ENCODE measurements at places on chromosomes 7 and 10.

- DNase-seq, result no peak
These were observed 96.9 kb upstream of the RHEB start for GRCh38 chr7:151616443-151617213.

DNA sequence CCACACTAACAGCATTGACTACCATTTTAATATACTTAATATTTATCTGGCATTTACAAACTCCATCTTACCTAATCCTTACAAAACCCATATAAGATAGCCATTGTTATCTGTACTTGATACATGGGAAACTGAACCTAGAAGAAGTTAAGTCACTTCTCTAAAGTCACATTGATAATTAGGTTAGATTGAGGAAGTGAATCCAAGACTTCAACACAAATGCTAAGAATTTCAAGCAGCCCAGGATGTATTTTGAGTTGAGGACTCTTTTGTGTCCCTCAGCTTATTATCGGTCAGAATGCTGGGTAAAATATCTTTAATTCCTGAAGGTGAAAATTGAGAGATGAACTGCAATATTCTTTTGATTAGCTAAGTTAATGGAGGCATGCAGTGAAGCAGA lies 465.5 kb downstream of the PHTF2 start:
- DNase-seq, result no peak

- peak; percentile 14 for DNase-seq
These were observed 54.2 kb downstream of the MET start for GRCh38 chr7:116726149-116726548.

DNA sequence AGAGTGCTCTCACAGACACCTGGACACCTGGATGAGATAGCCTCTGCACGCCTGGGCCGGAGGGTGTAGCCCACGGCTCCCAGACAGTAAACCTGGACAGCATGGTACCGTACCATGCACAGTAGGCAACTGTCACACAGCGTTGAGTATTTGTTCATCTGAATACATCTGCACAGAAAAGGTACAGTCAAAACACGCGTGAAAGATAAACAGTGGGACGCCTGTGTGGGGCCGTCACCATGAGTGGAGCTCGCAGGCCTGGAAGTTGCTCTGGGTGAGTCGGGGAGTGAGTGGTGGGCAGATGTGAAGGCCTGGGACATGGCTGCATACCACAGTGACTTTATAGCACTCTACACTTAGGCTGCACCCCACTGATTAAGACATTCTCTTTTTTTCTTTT lies 280.0 kb upstream of the SHH start:
- DNase-seq, result no peak

DNA sequence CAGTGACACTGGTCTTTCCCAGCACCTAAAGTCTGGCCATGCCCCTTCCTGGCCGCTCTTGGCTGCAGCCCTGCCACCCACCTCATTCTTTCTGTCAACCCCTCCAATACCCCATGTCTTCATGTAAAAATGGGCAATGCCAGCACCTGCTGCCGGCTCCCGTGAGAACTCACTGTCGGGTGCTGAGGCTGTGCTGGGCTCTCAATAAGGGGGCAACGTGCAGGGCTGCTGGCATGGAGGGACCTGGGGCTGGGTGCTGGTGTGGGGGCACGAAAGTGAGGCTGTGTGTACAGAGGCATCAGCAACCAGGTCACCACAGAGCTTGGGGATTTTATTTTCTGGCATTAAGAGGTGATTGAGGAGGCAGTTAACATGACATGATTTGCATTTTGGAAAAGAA lies 65.3 kb downstream of the ALOX5 start:
- DNase-seq, result no peak

DNA sequence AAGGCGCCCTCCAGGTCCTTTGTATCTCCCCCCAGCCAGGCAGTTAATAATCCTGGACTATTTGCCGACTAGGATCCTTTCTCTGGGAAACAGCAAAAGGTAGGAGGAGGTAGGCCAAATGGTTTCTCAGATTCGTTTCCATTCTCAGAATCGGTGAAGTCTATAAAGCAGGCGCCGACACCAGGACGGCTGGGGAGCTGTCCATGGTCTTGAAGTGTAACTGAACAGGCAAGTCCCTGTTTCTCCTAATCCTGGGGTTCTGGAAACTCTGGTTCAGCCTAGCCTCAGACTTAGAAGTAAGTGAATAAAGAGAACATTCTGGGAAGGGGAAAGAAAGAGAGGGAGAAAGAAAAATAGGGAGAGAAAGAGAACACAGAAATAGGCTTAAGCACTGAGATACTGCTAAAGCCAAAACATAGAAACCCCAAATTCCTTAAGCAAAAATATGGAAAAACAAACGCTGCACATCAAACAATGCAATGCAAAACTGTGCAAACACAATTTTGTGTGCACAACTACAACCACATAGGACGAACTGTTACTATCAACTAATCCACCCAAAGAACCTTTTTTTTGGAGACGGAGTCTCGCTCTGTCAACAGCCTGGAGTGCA lies 11.1 kb upstream of the INA start:
- DNase-seq, result no peak

GRCh38 chr7:146960773-146961391 lies 844.3 kb downstream of the CNTNAP2 start:
- no peak for DNase-seq

DNA sequence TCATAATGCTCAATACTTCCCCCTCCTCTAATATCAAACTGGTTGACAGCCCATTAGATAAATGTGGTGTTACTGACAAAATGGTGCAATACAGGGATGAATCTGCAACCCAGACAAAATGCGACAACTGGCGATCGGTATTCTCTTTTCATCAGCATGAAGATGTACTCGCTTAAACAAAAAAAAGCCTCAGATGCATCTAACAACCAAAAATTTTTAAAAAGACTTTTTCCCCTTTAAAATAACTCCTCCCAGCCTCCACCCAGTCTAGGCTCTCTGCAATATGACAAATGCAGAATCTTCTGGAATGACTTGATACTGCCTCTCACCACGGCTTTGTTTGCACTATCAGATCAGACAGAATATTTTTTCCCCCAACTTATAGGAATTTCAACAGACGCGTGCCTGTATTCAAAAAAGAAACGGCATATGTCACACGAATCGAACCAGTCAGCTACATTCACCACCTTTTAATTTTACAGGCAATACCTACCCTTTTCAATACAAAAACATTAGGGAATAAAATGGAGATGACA lies 1.2 kb downstream of the YWHAG start:
- DNase-seq, result peak; percentile 28

DNA sequence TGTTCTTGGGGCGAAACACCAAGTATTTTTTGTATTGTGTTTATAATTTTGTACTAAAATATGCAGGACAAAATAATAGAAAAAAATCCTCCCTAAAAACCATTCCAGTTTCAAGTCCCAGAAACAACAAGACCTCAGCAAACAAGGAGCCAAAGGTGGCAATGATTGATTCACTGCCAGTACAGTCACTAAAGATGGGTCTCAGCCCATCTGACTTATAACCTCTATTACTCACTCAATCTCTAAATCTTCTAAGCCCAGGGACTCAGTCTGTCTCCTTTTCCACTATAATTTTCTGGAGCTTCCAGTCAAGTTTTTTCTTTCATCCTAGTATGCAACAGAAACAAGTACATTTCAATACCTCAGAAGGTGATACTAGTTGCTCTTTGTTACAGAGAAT lies 33.3 kb downstream of the SNX13 start:
- DNase-seq, result no peak

GRCh38 chr10:104301907-104302690 lies 33.1 kb downstream of the GSTO2 start:
- DNase-seq, result no peak

- DNase-seq, result no peak
These were observed 2.0 kb downstream of the PLXNA4 start for GRCh38 chr7:132574223-132574622.

- DNase-seq, result no peak
These were observed 193.1 kb downstream of the WDR37 start for GRCh38 chr10:1249142-1249920.

- no peak for DNase-seq
These were observed 68.9 kb downstream of the C10orf143 start for GRCh38 chr10:130041451-130042371.

- no peak for DNase-seq
These were observed 27.6 kb downstream of the CHCHD3 start for GRCh38 chr7:133054162-133054840.

GRCh38 chr7:96224685-96225084 lies 97.2 kb downstream of the SLC25A13 start:
- DNase-seq, result peak; percentile 11

GRCh38 chr7:74498996-74499834 lies 45.5 kb downstream of the GTF2IRD1 start:
- DNase-seq, result no peak

- no peak for DNase-seq
These were observed 90.4 kb upstream of the FAM171A1 start for GRCh38 chr10:15461353-15462108.

DNA sequence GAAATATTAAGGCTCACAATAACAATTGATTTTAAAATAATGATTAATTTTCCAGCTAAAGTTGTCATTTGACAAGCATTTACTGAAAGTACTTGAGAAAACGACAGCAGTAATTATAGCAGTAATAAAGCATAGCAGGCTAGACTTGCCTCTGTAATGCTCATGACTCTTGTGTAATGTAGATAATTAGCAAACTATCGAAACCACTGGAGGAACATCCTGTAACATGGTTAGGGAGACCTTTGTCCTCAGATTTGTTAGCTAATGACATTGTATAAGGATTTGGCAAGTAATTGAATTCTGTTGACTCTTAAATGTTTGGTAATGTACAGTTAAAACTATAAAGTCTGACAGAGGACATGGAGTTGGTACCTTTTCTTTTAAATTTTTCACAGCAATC lies 24.8 kb downstream of the ARL4A start:
- DNase-seq, result no peak

DNA sequence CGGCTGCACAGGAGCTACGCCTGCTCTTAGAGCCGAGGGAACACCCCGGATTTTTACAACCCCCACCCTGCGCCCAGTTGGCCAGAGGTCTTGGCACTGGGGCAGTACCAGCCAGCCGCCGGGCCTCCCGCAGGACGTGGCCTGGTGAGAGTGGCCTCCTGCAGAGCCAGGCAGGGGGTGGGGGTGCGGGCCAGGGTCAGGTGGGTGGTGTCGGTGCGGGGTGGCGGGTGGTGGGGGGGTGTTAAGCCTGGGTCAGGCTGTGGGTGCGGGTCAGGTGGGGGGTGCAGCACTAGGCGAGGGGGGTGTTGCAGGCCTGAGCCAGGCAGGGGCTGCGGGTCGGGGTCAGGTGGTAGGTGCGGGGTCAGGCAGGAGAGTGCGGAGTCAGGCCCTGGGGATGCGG lies 647 bp downstream of the ECHS1 start:
- DNase-seq, result no peak

GRCh38 chr10:48384699-48384982 lies 78.2 kb downstream of the MAPK8 start:
- no peak for DNase-seq

DNA sequence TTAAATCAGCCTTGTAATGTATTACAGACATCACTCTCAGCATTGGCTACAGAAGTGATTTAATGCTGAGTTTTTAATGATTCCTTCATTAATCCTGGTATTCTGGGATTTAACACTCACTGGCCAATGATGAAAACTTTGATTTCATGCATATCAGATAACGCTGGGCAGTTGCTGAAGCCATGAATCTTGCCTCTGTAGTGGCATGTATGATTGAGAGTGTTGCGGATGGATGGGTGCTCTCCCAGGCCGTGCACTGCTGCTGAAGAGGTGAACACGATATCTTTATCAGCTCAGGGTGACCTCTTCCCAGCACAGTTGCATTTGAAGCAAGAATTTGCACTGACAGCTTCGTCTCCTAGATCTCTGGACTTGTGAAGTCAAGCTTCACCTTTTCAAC lies 168.7 kb downstream of the LRRC4 start:
- DNase-seq, result no peak

- DNase-seq, result no peak
These were observed 357.3 kb downstream of the CRPPA start for GRCh38 chr7:16063716-16064675.

- no peak for DNase-seq
These were observed 66.9 kb upstream of the FHIP2A start for GRCh38 chr10:114754445-114755320.

DNA sequence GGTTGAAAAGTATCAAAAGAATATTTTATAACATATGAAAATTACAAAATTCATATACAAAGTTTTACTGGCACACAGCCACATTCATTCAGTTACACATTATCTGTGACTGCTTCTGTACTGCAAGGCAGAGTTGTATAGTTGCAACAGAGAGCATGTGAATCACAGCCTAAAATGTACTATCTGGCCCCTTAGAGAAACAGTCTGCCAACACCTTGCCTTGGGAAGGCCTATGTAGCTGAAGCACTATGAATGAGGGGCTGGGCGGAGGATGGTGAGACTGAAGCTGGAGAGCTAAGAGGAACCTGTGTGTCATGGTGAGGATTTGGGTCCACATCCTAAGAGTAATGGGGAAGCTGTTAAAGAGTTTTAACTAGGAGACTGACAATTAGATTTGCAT lies 35.7 kb downstream of the PDZD8 start:
- no peak for DNase-seq

DNA sequence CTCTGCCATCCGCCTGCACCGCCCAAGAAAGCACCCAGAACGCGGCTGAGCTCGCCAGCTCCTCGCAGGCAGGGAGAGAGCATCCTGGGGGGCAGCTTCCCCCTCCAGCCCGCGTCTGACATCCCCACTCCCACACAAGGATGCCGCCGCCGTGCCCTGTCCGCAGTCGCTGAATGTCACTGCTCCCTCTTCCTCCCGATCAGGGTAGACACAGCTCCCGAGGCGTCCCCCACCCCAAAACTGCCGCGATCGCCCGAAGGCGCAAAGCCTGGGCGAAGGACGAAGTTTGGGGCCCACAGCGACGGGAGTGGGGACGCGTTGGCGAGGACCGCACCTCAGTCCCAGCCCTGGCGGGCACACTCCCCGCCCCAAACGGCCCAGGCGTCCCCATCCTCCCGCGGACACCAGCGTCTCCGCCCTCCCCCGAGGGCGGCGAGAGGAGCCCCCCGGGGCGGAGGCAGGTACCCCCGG lies 1.5 kb upstream of the KAT6B start:
- DNase-seq, result no peak

GRCh38 chr10:13087601-13087985 lies 12.4 kb upstream of the OPTN start:
- DNase-seq, result no peak

- no peak for DNase-seq
These were observed 62.7 kb downstream of the NPTX2 start for GRCh38 chr7:98679741-98680140.

- no peak for DNase-seq
These were observed 749.4 kb downstream of the AUTS2 start for GRCh38 chr7:70347463-70348254.

GRCh38 chr10:17443707-17444387 lies 10.5 kb downstream of the ST8SIA6 start:
- no peak for DNase-seq

DNA sequence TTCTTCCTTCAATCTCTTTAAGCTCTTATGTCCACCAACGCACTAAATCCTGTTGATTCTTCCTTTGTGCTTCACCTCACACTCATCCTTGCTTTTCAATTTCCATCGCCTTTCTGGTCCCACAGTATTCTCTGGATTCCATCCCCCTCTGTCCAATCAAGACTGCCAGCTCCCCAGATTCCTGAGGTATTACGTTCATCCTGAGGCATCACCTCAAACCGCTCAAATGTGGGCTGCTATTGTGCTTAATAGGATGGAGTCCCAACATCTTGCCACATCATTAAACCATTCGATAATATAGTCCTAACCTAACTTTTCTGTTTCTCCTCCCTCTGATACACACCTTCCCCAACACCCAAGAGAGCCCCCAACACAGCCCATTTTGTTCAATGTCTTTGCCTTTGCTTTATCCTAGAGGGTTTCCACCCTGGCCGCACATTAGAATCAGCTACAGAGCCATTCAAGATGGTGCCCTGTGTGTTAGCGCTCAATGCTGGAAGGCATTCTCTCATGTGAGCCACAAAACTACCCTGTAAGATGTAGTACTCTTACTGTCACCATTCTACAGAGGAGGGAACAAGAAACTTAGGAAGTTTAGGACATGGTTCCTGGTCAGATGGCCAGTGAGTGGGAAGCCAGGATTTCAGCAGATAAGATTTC lies 79.5 kb upstream of the LEP start:
- no peak for DNase-seq

Measured in NCI-H526 treated with DMSO at 0.1 percent for 48 hours (cell line).